AG04449 (cell line): ENCODE measurements at places on chromosomes 6 and 20.

DNA sequence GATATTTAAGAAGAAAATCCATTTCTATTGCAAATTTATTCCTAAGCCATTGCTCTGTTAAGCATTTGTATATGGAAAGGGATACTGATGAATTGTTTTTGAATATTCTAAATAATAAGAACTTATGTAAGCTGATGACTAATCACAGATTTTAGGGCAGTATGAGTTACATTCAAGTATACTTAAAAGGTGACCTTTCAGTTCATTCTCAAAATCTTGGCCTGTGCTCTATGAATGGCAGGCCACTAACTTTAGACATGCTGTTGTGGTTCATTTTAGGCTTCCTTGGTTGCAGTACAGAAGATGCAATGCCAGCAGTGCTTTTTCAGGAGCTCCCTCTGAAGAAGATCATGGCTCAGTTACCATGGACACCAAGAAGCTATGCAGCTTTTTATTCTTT lies 380.4 kb downstream of the CENPW start:
- no peak for DNase-seq

DNA sequence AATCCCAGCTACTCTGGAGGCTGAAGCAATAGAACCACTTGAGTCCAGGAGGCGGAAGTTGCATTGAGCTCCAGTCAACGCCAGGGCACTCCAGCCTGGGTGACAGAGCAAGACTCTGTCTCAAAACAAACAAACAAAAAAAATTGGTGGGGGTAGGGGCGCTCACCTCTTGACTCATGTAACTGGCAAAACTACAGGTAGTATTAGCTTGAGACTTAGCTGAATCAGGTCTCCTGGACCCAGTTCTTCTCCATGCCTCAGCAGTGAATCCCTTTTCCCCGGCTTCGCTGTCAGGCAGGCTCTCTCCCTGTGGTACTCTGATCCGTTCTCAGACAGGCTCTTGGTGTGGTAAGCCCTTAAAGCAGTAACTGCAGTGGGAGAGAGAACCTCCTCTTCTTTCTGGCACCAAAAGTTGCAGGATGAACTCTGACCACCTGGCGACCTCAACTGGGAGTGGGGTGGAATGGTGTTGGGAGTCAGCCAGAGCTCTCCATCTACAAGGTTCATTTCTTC lies 12.9 kb downstream of the SLC9A8 start:
- no peak for DNase-seq

DNA sequence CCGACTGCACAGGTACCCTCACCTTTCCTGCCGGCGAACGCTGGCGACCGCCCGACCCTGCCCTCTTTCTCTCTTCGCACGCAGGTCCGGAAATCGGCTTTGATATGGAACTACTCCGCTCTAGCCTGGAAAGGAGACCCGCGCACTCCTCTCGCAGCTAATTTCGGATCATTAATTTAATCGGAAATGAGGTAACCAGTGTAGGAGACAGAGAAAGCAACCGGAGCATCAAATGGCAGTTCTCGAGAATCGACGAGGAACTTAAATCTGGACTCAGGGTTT lies 949 bp upstream of the ATXN1 start:
- DNase-seq: no peak

DNA sequence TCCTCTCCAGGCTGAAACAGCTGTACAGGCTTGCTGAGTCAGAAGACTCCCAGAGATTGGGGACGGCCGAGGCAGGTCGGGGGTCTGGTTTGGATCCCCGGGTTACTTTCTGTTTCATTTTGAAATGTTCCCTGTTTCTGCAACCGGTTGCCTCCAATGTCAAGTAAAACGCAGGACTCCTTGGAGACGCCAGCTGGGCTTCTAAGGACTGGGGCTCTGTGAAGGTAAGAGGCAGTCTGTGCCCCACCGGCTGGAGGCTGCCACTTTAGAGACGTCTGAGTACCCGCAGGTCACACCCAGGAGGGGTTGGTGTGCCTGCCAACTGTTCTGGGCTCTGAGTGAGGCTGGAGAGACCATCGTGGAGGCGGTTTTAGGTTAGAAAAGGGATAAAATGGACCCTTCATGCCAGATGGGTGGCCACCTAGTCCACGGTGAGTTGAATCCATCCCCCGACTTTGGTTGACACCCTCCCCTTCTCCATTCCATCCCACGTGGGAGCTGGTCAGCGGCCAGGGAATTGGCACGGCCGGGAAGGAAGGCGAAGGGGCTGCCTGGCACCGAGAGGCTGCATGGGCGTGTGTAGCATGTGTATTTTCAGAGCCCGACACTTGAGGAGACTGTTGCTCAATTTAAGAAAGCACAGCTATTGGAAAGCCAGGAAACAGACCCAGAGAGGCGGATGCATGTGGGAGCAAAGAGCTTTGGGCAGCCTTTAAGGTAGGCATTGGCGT lies 240.9 kb downstream of the PHACTR1 start:
- DNase-seq: no peak

DNA sequence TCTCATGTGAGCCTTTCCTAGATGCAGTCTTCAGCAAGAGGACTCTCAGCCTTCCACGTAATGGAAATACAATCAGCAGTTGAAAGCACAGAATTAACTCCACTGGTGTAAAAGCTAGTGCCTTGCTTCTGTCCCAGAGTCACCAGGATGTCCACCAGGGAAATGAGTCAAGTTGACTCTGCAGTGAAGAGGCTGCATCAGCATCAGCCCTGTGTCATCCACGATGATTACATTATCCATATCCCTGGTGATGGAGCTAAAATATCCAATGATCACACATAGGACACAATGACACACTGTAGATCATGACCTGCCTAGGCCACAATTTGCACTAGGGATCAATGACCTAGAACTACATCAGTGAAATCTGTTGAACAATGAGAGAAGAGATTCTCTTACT lies 262.4 kb downstream of the ERMARD start:
- DNase-seq: no peak

DNA sequence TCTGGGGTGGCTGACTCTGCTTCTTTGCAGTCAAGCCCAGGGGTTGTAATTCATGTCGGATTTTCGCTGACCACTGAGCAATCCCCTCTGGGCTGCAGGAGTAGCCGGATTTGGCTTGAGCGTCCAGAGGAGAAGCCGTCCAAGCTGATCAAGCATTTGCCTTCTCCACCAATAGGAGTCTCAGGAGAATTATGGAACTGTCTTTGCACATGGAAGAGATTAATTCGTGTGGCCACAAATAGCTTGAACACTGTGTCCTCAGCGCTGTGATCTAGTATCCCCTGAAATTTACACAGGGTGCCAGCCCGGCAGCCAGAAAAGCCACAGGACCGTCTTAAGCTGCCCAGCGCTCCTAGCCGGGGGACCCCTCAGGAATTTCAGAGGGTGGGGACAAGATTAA lies 37.1 kb downstream of the EYA2 start:
- DNase-seq: no peak

DNA sequence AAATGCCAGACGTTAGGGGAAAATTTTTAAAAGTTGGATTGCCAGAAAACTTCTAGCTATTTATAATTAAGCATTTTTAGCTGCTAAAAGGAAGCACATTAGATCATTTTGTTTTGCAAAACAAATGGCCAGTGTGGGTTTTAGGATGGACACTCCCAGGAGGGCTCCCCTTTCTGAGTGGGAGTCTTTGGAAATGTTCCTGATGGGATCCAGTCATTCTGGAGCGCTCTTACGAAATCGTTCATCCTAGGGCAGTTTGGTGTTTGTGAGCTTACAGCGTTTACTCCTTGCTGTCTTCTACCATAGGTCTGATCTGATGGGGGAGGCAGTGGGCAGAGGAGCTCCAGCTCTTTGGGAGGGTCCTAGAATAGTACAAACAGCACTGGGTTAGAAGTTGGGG lies 14.7 kb downstream of the GNAS start:
- DNase-seq: no peak

- DNase-seq: no peak
Measured at GRCh38 chr6:158226655-158227512, 58.7 kb downstream of the GTF2H5 start.

DNA sequence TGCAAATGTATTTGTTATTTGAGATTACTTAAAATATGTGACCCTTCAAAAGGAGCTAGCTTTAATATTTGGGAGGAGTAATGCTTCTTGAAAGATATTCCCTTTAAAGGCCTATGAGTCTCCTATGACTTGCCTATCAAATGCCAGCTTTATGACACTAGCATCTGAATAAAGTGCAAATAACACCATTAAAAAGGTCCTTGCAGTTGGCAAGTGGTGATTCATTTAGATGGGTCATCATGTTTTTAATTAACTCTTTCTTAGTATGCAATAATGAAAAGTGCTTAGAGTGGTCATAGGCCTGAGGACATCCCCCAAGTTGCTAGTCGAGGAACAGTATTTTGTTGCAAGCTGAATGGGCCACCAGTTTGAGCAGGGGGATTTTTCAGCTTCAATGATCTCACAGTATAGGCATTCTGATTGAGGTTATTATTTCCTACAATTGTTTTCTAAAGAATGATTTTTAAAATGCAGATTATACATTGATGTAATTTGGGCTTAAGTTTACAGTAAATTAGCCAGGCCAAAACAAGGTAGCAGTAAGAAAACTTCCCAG lies 3.7 kb upstream of the CD2AP start:
- no peak for DNase-seq

GRCh38 chr20:35134472-35134871 lies 12.7 kb downstream of the EDEM2 start:
- no peak for DNase-seq

- no peak for DNase-seq
Measured at GRCh38 chr20:33119725-33120720, 40.6 kb downstream of the BPIFB4 start.

- no peak for DNase-seq
Measured at GRCh38 chr20:8974009-8974708, 94.7 kb upstream of the PLCB4 start.

- no peak for DNase-seq
Measured at GRCh38 chr6:107059606-107060005, 31.6 kb downstream of the MTRES1 start.

DNA sequence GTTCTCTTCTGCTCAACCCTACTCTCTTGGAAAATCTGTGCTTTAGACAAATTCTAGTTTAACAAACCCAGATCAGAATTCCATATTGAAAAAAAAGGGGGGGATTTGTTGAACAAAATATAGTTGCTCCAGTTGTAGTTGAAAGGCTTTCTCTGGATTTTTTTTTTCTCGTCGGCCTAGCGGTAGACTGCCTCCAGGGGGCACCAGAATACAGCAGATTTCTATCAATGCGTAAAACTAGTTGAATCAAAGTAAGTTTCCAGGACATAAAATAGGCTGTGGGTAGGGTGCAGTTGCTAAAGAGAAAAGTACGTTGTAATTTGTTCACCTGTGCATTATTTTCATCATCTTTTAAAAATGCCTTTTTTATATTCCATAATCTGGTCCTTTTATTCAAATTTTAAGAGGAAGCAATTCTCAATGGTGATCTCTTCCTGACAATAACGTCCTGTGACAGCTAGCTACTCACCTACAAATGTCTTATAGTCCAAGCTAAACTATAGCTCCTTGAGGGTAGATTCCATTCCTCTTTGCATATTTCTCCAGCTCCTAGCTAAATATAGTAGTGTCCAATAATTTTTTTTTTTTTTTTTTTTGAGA lies 105.4 kb downstream of the PERP start:
- DNase-seq: no peak

GRCh38 chr20:64177787-64178186 lies 13.5 kb downstream of the MYT1 start:
- no peak for DNase-seq

- no peak for DNase-seq
Measured at GRCh38 chr20:3111995-3112394, 27.5 kb upstream of the AVP start.

- DNase-seq: no peak
Measured at GRCh38 chr6:34285448-34286164, 36.8 kb upstream of the SMIM29 start.

DNA sequence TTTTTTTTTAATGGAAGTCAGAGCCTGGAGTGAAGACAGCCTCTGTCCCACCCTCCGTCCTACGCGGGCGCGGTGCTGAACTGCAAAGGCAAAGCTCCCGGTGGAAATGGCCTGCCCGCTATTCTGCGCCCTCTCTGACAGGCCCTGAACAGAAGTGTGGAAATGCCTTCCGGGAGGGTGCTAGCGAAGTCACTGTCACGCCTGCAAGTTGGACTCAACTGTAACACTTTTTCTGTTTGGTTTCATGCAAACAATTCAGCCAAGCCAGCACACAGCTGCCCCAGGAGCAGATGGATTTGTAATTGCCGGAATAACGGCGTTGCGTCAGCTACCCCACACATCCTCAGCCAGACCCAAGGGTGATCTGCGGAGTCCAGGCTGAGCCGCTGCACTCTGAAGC lies 107.6 kb downstream of the PSMB1 start:
- no peak for DNase-seq

GRCh38 chr6:168167431-168168315 lies 88.7 kb upstream of the FRMD1 start:
- DNase-seq: no peak

- no peak for DNase-seq
Measured at GRCh38 chr6:152821525-152821924, 70.9 kb downstream of the VIP start.
